ENCODE measurements at places on chromosomes 11 and 22.

DNA sequence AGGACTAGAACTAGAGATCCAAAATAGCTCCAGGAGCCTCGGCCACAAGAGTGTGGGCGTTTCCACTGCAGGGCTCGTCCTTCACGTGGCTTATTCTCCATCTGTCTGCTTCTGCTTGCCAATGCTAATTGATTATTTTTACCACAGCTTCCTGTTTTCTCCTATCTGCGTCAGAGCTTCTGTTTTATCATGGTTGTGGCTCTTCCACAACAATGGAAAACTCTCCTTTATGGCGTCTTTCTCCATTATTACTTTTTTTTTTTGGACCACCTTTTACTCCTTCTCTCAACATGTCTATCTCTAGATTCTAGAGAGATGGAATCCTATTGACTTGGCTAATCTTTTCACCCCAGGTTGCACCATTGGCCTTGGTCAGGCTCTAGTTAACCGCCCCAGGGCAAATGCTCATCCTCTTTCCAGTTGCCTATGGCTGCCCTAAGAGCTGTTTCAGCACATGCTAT lies 25.9 kb downstream of the CAT start:
- no peak for DNase-seq

GRCh38 chr11:106670069-106670468 lies 348.2 kb downstream of the GUCY1A2 start:
- no peak for DNase-seq

- DNase-seq, result no peak
Measured at GRCh38 chr11:70319396-70320076, 49.0 kb downstream of the PPFIA1 start.

DNA sequence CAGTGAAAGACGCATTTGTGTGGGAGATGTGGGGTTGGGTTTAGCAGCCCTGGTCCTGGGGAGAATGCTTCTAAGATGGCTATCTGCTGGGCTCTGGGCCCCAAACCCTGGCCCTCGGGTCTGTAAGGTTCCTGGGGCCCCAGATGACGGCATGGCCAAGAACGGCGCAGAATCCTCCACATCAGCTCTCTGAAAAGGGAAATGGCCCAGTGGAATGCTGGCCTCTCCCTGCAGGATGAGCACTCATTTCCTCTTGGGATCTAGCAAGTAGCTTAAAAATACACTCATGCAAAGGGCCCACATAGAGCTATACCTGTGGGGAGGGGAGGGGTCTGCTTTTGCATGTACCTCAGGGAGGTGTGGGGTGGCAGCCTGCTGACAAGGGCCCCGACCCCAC lies 37.5 kb upstream of the LINC01488 start:
- DNase-seq, result no peak

- no peak for DNase-seq
Measured at GRCh38 chr11:73578592-73579185, 19.2 kb downstream of the FAM168A start.

GRCh38 chr11:85658180-85658579 lies 6.7 kb downstream of the CREBZF start:
- DNase-seq, result no peak

- no peak for DNase-seq
Measured at GRCh38 chr11:69662021-69662698, 13.0 kb downstream of the LTO1 start.

DNA sequence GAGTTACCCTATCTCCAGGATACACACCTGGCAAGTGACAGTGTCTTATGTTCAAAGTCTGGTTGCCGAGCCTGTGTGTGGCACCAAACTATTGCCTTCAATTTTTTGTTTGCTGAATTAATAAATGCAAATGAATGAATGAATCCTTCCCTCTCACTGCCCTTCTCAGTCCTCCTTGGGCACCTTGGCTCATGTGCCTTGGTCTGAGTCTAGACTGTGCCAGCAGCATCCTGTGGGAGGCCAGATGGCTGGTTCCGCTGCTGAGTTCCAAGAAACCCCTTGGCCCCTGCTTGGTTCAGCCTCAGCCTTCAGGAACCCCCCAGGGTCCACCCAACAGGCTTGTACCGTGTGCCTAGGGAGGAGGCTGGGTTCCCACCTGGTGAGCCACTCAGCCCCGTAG lies 31.0 kb downstream of the TOB2 start:
- DNase-seq, result no peak

GRCh38 chr11:45383224-45383623 lies 97.1 kb upstream of the SYT13 start:
- no peak for DNase-seq

DNA sequence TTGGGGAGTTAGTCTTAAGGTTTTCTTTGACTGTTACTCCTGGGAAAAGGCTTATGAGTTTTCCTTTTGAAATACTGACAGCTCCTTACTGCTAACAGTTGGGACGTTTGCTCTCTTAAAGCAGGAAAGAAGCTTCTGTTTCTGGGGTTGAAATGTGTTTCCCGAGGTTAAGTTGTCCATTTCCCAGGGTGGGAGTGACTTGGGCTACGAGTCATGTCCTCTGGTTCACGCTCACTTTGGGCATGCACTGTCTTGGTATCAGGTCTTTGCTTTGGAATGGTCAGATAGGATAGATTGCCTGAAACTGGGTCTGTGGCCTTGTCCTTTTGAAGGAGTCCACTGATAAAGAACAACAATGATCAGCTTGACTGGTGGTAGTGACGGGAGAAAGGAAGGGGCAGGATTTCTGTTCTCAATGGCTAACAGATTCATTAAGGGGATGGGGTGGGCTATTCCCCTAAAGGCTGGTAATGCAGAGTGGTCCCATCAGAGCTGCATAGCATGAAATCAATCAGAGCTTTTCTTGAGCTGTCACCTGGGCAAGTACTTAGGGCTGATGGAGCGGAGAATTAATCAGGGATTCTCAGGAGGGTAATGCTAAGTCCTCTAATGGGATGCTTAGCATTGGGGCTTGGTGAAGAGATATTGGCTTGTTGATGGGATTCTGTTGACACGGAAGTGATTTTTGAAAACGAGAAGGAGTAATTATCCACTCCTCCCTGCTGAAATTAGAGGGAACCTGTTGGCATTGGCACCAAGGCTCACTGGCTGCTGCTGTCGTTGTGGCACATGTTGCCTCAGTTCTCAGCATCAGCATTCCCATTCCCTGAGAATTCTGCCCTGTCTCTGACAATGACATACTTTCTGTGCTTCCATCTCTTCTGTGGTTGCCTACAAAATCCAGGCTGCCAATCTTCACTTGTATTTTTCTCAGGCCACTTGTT lies 81.6 kb downstream of the TEAD1 start:
- no peak for DNase-seq

DNA sequence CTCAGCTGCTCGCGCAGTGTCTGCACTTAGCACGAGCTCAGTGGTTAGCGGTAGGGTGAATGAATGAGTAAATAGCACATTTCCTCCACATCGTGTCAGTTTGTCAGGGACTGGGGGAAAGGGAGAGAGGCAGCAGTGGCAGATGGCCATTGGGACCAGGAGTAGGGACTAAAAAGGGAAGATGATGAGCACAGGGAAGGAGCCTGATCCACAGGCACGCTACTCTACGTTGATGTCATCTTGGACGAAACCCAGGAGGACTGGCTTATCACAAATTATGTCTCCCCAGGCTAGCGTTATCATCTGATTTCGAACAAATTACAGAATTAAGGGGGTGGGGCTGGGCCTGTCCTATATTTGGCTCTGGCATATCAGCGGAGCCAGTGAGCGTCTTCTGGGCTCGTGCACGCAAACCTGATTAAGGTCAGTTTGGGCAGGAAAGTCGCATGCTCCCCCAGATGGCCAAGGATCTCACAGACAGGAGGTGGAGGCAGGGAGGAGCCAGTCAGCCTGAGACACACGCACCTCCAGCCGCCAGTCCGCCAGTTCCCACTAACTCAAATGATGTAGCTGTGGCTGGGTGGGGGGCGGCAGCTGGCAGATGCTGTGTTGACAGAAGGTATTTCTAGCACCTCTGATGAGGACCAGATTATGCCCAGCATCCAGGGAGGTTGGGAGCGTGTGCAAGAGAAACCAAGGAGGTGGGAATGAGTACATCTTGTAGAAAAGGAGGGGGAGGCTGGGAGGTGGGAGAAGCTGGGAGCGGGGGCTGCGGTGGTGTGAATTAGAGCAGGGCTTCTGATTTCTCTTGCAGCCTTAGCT lies 97.4 kb upstream of the PRDM11 start:
- DNase-seq, result no peak

DNA sequence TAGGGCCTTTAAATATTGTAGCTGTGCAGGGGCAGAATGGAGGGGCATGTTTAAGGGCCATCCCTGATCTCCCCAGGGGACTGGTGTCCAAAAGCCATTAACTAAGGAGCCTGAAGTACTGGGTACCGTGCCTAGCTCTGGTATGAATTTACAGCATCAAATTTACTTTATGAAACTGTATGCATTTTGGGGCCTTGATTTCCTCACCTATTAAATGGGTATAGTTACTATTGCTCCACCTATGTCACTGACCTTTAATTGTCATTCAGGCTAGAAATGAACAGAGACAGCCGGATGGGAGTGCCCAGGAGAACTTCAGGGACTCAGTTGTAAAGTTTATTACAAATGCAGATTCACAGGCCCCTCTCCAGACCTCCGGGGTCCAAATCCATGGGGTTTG lies 11.8 kb upstream of the TP53I11 start:
- no peak for DNase-seq

DNA sequence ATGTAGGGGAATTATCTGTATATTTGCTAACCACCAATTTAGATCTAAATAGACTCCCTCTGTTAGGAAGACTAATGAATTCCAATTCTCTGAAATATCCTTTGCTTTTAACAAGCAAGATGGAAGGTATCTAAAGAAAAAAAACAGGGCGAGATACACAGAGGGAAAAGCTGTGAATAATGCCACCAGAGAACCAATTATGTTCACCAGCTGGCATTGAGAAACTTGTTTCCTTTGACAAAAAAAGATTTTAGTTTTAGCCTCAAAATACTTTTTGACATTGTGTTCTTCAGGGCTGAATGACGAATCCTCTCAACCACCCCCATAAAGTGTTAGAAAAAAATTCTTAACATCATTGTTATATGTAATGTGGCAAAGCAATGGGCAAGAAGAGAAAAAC lies 19.0 kb downstream of the HTR3B start:
- no peak for DNase-seq

DNA sequence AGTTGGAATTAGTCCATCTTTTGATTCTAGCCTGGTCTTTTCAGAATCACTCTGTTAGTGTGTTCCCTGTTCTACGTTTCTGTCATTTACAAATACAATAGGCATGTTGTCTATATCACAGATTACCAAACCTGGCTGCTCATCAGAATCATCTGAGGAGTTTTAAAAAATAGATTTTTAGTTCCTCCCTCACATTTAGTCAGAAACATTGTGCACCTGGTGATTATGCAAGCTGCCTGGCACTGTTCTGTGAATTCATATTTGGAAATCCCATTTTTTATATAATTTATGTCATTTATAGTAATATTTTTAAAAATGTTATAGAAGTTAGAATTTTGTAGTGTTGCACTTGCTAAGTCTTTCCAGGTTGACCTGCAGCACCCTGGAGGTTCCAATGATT lies 107.3 kb downstream of the PDE3B start:
- no peak for DNase-seq
